ENCODE measurements at places on chromosomes 7 and 10. TPM values are rescaled to one million over a fixed set of nuclear protein-coding genes. Genes with fewer than 3 reads are reported as not detected.
A peak's percentile ranks its signal among the peaks of the same experiment; 100 is the strongest.

GRCh38 chr10:80506836-80507487, 30.7 kb upstream of the SH2D4B start:
- DNase-seq: no peak

- DNase-seq: no peak
Measured at GRCh38 chr7:100170101-100170897, 1.9 kb upstream of the GAL3ST4 start.

GRCh38 chr7:10888861-10889260, 84.8 kb upstream of the PHF14 start:
- DNase-seq: no peak

DNA sequence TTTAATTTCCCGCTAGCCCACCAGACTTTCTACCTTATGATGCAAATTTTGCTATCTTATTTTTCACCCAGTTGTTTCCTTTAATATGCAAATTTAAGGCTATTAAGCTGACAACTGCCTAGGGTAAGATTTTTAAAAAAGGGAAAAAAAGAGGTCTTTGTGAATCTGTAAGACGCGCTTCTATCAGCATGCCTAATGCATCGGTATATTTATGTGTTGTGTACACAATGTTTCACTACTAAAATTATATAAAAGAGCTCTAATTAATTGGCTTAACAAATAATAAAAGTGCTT, 386.6 kb downstream of the KIF20B start:
- no peak for DNase-seq

GRCh38 chr10:368579-369220, 233.4 kb downstream of the ZMYND11 start:
- DNase-seq: peak; percentile 72

- DNase-seq: no peak
Measured at GRCh38 chr10:46094931-46095750, 49.1 kb upstream of the MSMB start.

Gene RARRES2
- total RNA-seq: 54.2 TPM

Data from upper lobe of left lung (tissue), 6 donors.